ENCODE measurements at places on chromosomes 1 and 21.
A peak's percentile ranks its signal among the peaks of the same experiment; 100 is the strongest.

DNA sequence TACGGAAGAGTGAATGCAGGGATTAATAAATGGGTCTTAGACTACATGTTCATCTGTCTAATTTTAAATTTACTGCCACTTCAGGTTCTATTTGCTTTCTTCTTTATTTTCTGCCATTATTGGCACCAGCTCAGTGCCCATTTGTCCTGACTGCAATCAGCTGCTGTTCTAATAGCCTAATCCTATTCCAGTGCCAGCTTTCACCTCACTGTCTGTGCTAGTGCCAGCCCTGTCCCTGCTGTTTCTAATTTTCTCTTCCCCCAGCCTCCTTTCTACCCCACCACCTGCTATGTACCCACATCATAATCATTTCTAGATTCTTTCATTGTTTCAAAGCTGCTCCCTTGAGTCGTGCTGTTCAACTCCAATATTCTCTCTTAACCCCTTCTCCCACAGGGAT, 86.4 kb downstream of the KCNK1 start:
- ATAC-seq, result no peak

- ATAC-seq, result peak; percentile 99
Observed at GRCh38 chr1:102919659-102920058, 188.7 kb downstream of the COL11A1 start.

- ATAC-seq, result no peak
Observed at GRCh38 chr1:32411261-32411660, 17.0 kb upstream of the BSDC1 start.

- ATAC-seq, result no peak
Observed at GRCh38 chr1:156232201-156232894, 9.6 kb upstream of the BGLAP start.

DNA sequence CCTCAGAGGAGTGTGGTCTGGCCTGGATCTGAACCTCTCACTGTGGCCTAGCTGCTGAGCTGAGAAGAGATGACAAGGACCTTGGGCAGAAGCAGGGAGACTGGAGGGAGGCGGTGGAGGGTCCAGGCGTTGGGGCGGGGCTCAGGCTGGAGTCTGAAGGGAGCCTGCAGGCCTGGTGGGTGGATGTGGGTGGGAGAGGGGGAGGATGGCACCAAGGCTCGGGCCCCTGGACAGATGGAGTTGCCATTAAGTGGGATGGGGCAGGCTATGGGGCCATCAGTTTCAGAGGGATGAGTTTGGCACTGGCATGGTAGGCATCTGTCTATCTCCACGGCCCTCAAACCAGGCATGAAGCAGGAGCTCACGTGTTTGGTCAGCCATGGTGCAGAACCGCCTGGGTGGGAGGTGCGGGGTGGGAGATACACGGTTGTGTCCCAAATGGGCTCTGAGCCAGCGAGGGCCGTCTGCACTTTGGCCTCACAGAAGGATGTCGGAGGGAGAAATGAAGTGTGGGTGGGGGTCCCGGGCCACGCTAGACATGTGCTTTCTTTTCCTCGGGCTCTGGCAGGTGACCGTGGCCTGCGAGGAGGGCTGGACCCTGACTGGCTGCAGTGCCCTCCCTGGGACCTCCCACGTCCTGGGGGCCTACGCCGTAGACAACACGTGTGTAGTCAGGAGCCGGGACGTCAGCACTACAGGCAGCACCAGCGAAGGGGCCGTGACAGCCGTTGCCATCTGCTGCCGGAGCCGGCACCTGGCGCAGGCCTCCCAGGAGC, 23.6 kb downstream of the PCSK9 start:
- ATAC-seq, result no peak

DNA sequence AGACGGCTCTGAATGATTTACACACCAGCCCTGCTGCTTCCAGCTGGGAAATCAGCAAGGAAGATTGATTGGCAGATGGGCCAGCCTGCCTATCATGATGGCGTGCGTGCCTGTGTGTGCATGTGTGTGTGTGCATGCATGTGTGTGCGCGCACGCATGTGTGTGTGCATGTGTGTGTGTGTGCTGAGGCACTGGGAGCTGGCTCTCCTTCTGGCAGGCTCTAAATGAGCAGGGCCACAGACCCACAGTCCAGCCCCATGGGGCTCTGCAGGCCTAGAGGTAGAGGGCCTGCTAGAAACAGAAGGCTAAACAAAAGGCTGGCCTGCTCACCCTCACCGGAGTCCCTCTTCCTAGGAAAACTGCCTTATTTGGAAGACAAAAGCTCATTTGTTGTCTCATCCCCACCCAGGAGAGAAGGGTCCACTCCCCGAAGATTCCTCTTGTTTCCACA, 6.0 kb downstream of the KLHDC8A start:
- no peak for ATAC-seq

- ATAC-seq, result peak; percentile 57
Observed at GRCh38 chr1:63915121-63915520, 141.3 kb downstream of the ROR1 start.

DNA sequence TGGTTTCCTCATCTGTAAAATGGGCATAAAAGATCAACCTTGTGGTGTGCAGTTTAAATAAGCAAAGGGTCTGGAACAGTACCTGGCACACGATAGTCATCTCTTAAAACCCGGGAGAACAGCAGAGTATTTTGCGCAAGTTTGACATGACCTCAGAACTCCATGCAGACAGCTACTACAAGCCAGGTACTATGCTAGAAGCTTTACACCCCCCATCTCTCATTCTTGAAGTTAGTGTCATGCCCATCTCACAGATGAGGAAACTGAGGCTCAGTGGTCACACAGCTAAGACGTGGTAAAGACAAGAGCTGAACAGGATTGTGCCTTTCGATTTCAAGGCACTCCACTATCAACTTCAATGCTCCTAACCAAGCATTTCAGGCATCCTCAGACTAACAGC, 78.7 kb downstream of the CAPZB start:
- ATAC-seq, result no peak

DNA sequence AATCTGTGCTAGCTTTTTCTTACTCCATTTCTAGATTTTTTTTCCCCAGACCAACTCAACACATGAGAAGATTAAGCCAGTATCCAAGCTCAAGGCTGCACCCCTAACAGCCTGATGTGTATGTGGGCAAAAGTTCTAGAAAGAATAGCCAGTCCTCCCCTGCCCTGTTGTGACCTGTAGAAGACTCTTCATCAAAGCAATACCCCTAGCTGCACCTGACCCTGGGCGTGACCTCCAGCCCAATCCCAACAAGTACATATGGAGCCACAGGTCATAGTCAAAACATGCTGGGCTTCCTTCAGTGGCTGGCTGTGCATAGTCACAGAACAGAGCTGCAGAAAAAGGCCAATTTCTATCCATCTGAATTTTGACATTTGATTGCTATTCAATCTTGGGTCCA, 72.5 kb downstream of the ATP1A1 start:
- no peak for ATAC-seq

- ATAC-seq, result no peak
Observed at GRCh38 chr1:198747127-198747526, 108.3 kb downstream of the PTPRC start.

GRCh38 chr1:44881011-44881632, 38.1 kb upstream of the PTCH2 start:
- ATAC-seq, result peak; percentile 77

- no peak for ATAC-seq
Observed at GRCh38 chr1:111867868-111868440, 112.3 kb downstream of the DDX20 start.

GRCh38 chr1:170407138-170407537, 124.8 kb upstream of the GORAB start:
- ATAC-seq, result peak; percentile 78

GRCh38 chr1:167446966-167447365, 71.4 kb downstream of the CD247 start:
- ATAC-seq, result no peak

- no peak for ATAC-seq
Observed at GRCh38 chr1:205376739-205377138, 20.0 kb upstream of the KLHDC8A start.

GRCh38 chr1:65505547-65506300, 85.3 kb downstream of the LEPR start:
- no peak for ATAC-seq

DNA sequence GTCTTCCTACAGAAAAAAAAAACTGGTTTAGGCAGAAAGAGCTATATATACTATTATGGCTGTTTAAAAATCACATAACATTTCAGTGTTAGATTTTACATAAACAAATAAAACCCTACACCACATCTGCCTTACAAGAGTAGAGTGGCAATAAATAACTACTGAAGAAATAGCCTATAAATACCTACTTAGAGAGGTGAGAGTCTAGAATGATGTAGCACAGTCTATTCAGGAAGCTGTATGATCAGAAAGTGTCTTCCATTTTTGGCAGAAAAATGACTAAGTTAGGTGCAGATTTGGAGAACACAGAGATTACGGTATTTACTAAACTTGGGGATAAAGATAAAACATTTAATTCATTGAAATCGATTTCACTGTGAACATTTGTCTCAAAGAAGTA, 75.5 kb downstream of the VAV3 start:
- ATAC-seq, result no peak

DNA sequence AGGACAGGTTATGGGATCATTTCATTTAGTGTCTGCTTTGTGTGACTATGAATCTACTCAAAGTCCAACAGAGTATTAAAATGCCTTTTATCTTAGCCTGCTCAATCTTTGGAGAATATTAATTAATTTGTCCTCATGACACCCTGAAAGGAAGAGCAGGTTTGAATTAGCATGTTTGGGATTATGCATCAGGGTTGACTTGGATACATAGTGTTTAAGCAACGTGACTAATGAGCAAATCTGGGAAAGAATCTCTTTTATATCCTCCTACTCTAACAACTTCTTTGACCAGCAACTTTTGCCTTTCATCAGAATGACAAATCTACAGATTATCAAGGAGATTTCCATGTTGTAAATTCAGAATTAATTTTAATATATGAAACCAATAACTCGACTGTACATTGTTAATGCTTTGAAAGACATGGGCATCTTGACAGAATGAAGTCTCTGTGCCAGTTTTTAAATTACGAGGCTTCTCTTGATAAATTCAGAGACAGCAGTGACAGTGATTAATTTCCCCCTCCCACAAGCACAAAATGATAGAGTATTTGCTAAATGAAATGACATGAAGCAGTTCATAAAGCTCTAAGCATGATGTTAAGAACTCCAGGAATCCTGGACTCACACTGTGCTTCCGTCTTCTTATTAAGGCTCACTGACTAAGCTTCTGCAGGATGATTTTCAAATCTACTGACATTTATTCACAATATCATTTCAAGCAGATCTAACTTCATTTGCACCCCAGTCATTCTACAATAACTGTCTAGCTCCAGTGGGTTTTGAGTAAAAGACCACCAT, 156.5 kb downstream of the PCNX2 start:
- ATAC-seq, result no peak

DNA sequence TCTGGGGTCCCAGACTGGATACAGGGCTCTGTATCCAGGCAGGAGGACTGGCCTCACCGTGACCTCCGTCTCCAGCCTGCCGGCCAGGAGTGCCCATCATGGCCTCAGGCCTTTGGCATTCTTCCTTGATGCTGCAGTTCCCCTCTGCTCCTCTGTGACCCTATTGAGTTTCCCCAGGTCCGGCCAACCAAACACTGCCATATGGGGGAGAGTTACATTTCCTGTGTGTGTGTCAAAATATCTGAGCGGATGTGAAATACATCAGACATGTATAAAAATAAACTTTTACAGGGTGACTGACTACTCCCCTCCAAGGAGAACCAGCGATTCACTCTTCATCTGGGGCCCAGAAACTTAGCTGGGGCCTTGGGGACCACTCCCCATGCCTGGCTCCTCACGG, 10.2 kb upstream of the UBL4B start:
- peak; percentile 16 for ATAC-seq

- no peak for ATAC-seq
Observed at GRCh38 chr1:22457345-22457744, 5.7 kb downstream of the ZBTB40 start.

DNA sequence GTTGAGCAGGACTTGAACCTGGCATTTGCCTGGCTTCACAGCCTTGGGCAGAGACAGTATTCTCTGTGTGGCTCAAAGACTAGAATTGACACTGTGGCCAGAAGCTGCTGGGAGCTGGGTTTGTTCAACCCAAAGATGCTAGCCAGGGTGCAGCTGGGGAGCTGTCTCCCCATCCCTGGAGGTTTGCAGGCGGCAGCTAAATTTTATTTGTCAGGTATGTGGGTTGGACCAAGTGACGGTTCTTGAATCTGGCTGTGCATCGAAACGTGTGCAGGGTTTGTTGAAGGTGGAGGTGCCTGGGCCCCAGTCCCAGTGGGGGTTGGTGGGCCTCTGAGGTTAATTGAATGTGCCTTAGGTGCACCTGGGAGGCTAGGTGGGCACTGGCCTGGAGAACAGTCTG, 11.8 kb downstream of the WNT4 start:
- ATAC-seq, result no peak

- ATAC-seq, result peak; percentile 95
Observed at GRCh38 chr21:37435120-37435519, 68.5 kb downstream of the DYRK1A start.

DNA sequence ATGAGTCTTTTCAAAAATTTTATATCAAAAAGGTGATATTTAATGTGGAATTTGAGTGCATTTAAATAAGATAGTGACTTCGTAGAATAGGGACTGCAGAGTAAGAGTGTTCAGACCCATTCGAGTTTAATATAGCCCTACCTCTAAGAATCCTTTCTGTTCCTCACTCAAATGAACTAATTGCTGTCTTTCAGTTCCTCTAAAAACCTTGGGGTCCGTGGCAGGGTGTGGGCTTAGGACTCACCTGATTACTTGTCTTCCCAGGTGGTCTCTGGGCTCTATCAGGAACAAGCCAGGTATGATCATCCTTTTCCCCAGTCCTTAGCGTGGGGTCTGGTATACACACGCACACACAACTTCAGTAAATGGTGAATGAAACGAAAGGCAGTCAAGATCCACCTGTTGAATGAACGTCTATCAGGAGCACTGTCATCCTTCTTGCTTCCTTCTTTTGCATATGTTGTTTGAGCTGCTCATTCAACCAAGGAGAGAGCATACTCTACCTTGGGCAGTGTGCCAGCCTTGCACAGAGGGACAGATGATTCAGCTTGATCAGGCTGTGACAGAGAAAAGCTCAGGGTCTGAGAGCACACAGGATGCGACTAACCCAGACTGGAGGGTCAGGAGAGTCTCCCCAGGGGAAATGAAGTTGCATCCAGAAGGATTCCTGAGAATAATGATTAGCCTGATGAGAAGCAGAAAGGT, 1.2 kb upstream of the RNF11 start:
- peak; percentile 14 for ATAC-seq

DNA sequence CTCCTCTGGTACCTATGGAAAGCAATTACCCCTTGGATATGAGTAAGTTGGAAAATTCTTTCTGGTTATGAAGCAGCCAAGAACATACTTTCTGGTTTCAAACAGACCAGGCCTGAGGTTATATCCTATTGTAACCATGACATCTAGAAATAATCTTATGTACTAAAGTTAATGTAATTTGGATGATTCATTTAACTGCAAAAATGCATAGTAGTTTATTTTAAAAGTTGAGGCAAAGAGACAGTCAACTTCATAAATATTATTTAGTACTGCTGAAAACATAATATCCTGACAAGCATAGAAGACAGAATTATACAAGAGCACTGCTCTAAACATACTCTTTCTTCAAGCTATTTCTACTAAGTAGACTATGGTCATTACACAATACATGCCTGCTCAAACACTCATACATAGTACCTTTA, 25.5 kb downstream of the ODF2L start:
- ATAC-seq, result peak; percentile 83

GRCh38 chr1:77688939-77689338, 6.5 kb upstream of the ZZZ3 start:
- no peak for ATAC-seq

GRCh38 chr1:240090014-240090413, 1.7 kb upstream of the FMN2 start:
- no peak for ATAC-seq

GRCh38 chr21:27513016-27513415, 546.1 kb upstream of the ADAMTS5 start:
- ATAC-seq, result no peak

GRCh38 chr1:154807048-154807591, 63.0 kb downstream of the KCNN3 start:
- no peak for ATAC-seq

- no peak for ATAC-seq
Observed at GRCh38 chr1:177703888-177704446, 265.9 kb downstream of the SEC16B start.

Data from SK-N-SH treated with all-trans-retinoic acid at 6 μM for 48 hours (cell line).